ENCODE measurements at places on chromosomes 1 and 21. TPM values are rescaled to one million over a fixed set of nuclear protein-coding genes. Genes with fewer than 3 reads are reported as not detected.

Gene OR2T1
- not detected for total RNA-seq

Gene BNIPL
- 0.21 TPM for total RNA-seq

Gene CLEC20A
- not detected for total RNA-seq

Gene SPAG17
- 0.06 TPM for total RNA-seq

Gene NPHS2
- not detected for total RNA-seq

Gene KCNK1
- 20.4 TPM for total RNA-seq

Gene RGL1
- total RNA-seq = 18.5 TPM

Gene FAM72D
- not detected for total RNA-seq

Gene DCAF6
- 226 TPM for total RNA-seq

Gene SELENBP1
- 58.3 TPM for total RNA-seq

Gene LRRC42
- 16.5 TPM for total RNA-seq

DNA sequence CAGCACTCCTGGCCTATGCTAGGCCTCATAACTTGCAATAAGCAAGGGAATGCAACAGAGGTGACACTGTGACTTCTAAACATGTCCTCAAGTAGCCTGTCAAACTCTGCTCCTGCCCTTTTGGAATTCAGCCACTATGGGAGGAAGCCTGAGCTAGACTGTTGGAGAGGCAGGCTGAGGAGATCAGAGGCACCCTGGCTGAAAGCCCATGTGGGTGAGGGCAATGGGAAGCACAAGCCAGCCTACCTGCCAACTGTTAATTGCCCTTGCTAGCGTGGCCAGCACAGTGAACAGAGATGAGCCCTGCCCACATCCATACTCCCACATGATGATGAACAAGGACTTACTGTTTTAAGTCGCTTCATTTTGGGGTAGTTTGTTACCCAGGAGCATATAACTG lies 17.7 kb downstream of the GNB1 start:
- DNase-seq = peak; percentile 84

- DNase-seq = no peak
Measured at GRCh38 chr1:183291802-183292514, 105.9 kb downstream of the LAMC2 start.

DNA sequence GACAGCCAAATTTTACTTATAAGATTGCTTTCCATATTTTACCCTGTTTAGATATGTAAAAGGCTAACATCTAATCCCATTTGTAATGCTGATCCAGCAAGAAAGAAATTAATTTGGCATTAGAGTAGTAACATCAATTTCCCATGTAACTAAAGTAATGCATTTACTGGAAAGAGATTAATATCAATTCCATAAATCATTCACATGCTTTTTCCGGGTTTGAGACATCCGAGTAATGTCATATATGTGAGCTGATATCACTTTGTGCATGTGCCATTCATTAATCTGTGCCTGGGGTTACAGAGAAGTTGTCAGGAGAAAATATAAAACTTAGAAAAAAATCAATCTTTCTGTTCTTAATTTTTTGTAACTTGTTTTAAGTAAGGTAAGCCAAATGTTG lies 206.1 kb downstream of the AGBL4 start:
- DNase-seq = no peak

- DNase-seq = no peak
Measured at GRCh38 chr1:19088717-19089442, 121.2 kb downstream of the UBR4 start.

GRCh38 chr1:217867446-217867995 lies 236.4 kb downstream of the SPATA17 start:
- no peak for DNase-seq

- peak; percentile 9 for DNase-seq
Measured at GRCh38 chr21:45017039-45017960, 57.1 kb upstream of the ADARB1 start.

DNA sequence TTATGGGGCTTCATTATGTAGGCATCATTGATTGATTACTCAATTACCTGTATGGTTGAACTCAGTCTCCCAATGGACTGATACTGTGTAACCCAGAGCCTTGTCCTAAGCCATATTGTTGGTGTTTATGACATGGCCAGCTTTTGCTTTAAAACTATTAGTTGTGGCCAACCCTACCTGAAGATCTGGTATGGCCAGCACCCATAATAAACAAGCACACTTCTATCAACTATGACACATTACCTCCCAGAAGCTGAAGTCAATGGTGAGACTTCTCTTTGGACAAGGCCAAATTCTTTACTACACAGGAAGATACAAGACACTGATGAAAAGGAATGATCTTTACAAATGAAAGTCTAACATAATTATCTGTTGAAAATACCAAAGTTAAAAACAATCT lies 28.8 kb downstream of the MAN1A2 start:
- no peak for DNase-seq

GRCh38 chr1:84496498-84496897 lies 9.7 kb upstream of the SPATA1 start:
- no peak for DNase-seq

GRCh38 chr1:76079475-76080227 lies 5.1 kb downstream of the ST6GALNAC3 start:
- DNase-seq = no peak

DNA sequence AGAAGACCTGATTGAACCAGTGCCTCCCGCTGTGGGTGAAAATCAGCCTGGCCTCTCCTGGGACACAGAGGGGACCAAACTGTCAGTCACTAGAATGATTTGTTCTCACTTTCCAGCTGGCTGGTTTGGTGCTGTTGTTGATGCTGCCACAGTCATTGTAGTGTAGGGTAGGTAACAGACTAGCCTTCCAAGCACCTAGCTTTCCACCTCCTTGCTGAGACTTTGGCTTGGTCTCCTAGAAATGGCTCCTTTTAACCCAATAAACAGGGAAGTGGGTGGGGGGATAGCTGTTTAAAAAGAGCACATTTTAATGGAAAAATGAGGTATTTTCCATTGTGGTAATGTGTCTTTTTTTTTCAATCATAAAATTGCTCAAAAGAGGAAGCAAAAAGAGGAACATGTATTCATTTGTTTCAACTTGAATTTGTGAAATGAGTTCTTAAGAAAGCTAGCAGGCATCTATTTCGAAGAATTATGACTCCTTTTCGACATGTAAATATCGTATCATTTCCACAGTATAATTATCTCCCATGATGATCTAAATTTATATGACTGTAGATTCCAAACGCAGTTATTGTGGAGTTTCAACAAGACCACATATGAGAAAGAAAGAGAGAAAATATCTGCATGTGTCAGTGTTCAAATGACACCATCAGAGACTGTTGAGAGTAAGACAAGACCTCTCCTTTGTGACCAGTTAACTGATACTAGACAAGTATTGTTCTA lies 190.1 kb downstream of the HLX start:
- no peak for DNase-seq

GRCh38 chr1:55311057-55311641 lies 96.0 kb upstream of the USP24 start:
- DNase-seq = no peak

Measured in heart right ventricle (tissue), 16 donors.